ENCODE measurements at places on chromosomes 12 and 14.

DNA sequence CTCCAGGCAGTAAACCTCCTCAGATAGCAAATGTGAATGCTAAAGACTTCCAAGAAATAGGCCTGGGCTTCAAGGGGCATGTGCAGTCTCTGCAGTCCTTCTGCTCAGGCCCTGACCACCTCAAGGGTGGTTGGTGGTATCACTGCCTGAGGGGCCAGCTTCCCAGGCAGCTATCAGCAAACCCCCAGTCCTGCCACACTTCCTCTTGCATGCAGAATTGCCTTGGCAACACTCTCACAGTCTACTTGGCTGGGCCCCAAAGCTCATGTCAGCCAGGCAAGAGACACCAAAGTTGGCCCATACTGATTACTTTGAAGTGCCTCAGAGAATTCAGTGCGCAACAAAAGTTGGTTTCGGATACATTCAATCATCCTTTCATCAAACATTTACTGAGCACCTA is 3.5 kb upstream of the ASB8 start:
- no peak for DNase-seq

- no peak for DNase-seq
Observed at GRCh38 chr14:51337520-51337919, 97.5 kb downstream of the TMX1 start.

DNA sequence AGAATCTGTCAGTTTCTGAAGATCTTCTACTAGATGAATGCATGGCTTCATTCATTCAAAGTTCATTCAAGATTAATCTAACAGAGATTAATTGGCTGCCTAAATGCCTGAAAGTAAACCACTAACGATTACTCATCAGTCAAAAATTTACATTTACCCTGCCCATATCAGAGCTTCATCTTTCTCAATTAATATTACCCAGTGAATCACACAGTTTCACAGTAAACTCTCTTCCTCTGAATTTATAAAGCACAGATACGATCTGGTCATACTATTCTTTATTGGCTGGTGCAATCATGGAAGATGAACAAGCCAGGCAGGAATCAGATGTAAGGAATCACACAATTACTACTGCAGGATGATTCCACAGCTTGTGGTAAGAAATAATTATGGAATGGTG is 377.7 kb downstream of the SLC16A7 start:
- DNase-seq: no peak

GRCh38 chr12:43213608-43214007 is 338.4 kb downstream of the ADAMTS20 start:
- DNase-seq: no peak

DNA sequence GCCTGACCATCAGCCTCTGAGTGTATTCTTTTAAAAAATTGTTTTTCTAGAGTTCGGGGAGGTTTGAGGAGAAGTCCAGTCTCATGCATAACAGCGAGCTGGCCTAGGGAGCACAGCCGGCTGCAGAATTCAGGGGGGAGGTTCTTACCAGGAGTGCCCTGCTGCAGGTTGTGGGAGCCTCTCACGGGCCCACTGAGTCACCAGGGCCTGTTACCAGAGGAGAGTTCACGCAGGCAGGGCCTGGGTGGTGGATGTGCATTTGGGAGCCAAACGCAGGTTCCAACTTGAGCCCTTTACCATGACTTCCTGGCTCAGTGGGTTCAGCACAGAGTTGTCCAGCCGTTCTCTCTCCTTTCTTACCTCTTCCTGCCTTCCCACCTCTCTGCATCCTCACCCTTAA is 14.4 kb downstream of the CD9 start:
- DNase-seq: no peak

GRCh38 chr14:74275241-74275841 is 27.4 kb downstream of the ABCD4 start:
- DNase-seq: peak; percentile 27

GRCh38 chr14:71240866-71241520 is 333.7 kb downstream of the PCNX1 start:
- DNase-seq: peak; percentile 11

DNA sequence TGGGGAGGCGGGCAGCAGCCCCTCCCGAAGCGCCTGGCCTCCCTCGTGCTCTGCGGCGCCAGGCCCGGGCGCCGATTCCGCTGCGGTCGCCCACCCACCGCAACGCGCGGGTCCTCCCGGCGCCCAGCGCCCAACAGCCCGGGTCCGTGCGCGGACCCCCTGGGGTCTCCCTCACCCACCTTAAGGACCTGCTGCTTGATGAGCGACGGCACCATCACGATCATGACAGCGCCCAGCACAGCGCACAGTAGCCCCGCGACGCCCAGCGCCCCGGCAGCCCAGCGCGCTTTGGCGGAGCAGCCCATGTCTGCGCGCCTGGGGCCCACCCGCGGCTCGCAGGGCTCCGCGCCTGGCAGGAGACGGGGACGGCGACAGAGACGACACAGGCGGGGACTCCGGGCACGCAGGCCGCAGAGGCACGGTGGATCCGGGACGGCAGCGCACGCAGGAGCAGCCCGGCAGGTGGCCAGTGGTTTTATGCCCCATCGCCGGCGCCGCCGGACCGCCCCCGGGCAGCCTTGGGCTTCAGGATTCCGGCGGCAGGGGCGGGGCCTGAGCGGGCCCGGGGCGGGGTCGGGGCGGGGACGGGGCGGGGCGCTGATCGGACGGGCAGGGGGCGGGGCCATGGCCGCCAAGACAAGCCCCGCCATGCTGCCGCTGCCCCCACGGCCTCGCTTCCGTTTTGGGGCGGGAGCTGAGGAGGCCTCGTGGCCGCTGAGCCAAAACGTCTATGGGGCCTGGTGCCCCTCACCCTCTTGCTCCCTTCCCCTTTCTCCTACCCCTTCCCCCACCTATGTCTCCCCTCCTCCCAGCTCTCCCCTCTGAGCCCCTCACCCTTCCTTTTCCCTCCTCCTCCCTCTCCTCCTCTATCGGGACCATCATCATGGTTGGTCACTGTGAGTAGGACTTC is at the start of gene SCARB1:
SCARB1 (minus strand) TSS at position 449 of the 910 bp plus-strand sequence; CDS start at position 305, 144 bp downstream.
- DNase-seq: peak; percentile 92

DNA sequence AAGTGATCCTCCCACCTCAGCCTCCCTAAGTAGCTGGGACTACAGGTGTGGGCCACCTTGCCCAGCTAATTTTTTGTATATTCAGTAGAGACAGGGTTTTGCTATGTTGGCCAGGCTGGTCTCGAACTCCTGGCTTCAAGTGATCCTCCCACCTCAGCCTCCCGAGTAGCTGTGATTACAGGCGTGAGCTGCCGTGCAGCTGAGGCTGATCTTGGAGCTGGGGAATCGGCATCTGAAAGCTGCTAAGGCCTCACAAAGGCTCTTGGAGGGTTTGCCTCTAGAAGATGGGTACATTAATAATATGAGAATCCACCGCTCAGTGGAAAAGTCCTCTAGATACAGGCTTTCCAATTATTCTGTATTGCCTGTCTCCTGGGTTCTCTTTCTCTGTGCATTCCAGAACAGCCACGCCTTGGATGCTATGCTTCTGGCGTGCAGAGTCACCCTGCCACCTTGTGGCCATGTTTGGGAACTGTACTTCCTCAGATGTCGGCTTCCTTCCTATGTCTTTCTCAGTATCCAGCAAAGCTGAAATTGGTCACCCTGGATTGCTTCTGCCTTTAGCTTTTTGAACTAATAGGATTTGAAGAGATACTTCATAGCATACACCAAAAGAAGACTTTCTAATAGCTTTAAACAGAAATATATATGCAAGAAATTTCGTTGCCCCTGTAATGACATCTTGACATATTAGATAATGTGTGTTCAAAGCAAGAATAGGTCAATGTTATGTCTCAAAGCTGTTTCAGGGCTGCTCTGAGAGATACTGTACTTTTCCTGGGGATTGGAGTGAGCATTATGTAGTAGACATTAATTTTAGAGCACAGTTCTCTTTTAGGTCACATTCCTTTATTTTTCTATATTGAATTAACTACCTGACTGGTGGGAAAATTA is 75.4 kb downstream of the SNAPC1 start:
- DNase-seq: peak; percentile 83

GRCh38 chr14:102079700-102079979 is 7.2 kb downstream of the HSP90AA1 start:
- DNase-seq: no peak

DNA sequence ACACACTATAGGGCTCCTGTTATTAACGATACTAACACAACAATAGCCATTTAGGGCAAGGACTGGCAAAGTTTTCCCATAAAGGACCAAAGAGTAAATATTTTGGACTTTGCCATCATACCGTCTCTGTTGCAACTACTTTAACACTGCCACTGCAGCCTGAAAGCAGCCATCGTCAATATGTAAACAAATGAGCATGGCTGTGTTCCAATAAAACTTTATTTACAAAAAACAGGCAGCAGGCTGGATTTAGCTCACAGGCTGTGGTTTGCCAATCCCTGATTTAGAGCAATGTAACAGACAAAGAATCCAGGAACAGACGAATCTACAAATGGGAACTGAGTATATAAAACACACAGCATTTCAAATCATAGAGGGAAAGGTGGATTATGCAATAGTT is 84.1 kb downstream of the FRMD6 start:
- no peak for DNase-seq

- no peak for DNase-seq
Observed at GRCh38 chr14:104776481-104776880, 19.1 kb downstream of the AKT1 start.

GRCh38 chr12:53044052-53044581 is 5.7 kb upstream of the TNS2 start:
- DNase-seq: peak; percentile 41

DNA sequence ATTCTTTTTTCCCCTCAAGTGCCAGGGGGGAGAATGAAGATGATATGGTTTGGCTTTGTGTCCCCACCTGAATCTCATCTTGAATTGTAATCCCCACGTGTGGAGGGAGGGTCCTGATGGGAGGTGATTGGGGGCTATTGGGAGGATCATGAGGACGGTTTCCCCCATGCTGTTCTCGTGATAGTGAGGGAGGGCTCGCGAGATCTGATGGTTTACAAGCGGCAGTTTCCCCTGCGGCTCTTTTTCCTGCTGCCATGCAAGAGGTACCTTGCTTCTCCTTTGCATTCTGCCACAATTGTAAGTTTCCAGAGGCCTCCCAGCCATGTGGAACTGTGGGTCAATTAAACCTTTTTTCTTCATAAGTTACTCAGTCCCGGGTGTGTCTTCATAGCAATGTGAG is 173.7 kb downstream of the CAND1 start:
- no peak for DNase-seq

DNA sequence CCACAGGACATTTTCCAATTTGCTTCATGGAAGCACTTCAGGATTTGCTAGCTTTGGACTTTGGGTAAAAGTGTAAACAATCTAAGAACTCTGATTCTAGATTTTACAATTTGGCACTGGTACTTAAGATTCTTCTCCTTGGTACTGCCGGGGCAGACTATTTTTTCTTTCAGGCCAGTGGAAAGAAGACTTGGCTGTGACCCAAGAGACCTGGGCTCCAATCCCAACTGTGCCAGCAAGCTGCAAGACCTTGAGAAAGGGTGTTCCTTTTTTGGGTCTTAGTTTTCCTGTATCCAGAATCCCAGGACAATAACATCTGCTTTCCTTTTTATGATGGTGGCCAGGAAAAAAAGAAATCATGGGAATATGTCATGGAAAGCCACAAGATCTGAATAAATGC is 148.1 kb upstream of the CRY1 start:
- no peak for DNase-seq

DNA sequence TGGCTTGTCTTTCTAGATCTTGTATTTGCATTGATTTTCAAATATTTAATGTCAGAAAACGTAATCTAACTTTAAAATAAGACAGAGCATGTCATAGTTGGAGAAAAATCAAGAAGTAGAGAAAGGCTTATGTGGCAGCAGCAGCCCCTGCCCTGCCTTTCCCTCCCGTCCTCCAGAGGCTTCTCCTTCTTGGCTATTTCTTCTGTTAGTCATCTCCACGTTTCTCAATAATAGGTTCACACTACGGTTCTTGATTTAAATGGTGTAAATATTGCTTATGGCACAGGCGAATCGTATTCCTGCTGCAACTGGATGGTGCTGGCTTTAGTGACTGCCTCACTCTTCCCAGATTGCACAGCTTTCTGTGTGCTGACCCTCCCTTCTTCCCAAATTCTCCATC is 42.8 kb downstream of the SLC8B1 start:
- DNase-seq: no peak

GRCh38 chr14:30884901-30885300 is 10.5 kb downstream of the COCH start:
- no peak for DNase-seq

GRCh38 chr12:6635856-6636531 is at the start of gene LPAR5:
Gene LPAR5 (minus strand): TSS chr12:6635959. CDS start chr12:6621248, 14,711 bp downstream.
- no peak for DNase-seq

GRCh38 chr12:6211421-6211869 is 11.2 kb downstream of the CD9 start:
- DNase-seq: no peak

GRCh38 chr12:57844709-57845477 is 1.6 kb downstream of the CTDSP2 start:
- peak; percentile 63 for DNase-seq

GRCh38 chr12:91138337-91138920 is 27.1 kb upstream of the LUM start:
- peak; percentile 3 for DNase-seq

GRCh38 chr12:104003596-104003995 is 37.9 kb downstream of the TDG start:
- DNase-seq: no peak

- DNase-seq: no peak
Observed at GRCh38 chr14:100409651-100410050, 86.5 kb downstream of the SLC25A47 start.

DNA sequence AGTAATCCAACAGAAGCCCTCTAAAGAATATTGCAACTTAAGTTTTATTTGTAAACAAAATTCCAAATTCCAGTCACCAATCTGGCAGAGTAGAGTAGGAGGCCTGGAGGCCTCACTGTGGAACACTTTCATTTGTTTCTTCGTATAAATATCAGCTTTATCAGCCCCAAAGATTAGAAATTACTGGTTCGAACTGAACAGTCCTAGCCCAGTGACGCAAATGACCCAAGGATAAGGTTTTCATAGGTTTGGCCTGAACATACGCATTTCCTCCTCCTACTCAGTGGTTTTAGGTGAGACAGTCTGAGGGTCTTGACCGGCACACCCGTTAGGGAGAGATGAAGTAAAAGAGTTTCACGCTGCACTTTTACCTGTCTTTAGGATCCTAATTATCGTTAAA is 1.7 kb downstream of the CDC42BPB start:
- no peak for DNase-seq

DNA sequence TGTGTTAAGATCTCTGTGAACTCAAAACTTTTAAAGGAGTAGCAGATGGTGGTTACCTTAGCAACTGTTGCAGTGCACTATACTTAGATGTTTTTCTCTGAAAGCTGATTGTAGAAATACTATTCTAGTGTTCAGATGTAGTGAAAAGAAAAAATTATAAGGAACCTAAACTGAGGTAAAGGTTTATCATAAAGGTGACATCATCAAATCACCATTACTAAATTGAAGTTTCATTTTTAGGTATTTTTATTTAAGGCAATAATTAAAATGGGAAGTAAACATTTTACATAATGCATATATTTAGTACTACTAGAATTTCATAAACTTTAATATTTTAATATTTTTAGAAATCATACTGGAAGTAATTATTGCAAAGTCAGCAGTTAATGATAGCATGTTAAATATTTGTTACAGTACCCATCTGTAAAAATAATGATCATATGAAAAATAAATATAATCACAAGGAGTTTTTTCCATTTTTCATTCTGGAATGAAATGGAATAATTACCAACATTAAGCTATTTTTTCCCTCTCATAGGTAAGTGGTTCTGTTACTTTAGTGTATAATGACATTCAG is 141.1 kb upstream of the NAV3 start:
- DNase-seq: no peak
